Stimulated activated CD8-positive, alpha-beta memory T cell treated with anti-CD3 and anti-CD28 coated beads, Interleukin-7, amount 100 ng/mL, for 1 hour (primary cell): ENCODE measurements at places on chromosomes 12 and 14.

DNA sequence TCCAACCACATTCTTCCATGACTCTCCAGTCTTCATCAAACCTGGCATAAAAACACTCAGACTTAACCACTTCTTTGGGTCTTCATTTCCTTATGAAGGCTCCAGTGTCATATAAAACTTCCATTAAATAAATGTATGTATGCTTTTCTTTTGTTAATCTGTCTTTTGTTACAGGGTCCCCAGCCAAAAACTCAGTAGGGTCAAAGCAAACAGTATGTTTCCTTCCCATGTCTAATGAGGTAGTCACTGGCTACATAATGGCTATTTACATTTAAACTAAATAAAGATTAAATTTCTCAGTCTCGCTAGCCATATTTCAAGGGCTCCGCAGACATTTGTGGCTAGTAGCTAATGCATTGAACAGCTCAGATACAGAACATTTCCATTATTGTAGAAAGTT, 40.1 kb upstream of the STAB2 start:
- DNase-seq = no peak

DNA sequence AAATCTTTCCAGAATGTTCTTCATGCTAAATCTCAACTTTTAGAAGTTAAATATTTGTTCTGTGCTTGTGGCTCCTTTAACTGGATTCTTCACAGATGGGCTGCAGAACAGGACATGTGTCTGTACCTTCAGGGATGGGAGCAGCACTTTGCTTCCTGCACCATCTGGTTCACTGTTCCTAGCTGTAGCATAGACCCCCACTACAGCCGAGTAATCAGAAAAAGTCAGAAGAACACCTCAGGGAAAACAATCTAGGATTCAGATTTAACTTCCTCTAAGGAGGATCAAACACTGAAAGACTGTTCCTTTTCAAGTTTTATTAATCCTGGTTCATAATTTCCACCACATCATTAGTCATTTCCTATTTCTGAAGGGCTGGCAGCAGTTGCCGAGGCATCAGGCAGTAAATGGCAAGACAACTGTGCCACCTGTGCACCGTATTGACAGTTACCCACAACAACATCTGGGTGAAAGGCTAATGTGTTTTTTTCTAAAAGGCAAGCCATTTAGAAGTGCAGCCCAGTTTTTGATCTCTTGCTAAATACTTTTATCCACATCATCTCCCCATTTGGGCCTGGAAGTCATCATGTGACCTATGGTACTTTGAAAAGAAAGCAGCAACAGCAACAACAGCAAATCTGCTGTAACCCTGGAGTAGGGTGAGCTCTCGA, 212.8 kb upstream of the BMP4 start:
- no peak for DNase-seq

GRCh38 chr14:50001999-50002925, 109.4 kb downstream of the ARF6 start:
- DNase-seq = peak; percentile 43

GRCh38 chr14:95697764-95698163, 11.5 kb downstream of the TCL1B start:
- no peak for DNase-seq

GRCh38 chr12:131192951-131193350, 239.2 kb downstream of the ADGRD1 start:
- no peak for DNase-seq

GRCh38 chr12:4284306-4284705, 10.7 kb downstream of the CCND2 start:
- DNase-seq = no peak

- DNase-seq = no peak
Measured at GRCh38 chr12:46450279-46450748, 77.7 kb upstream of the SLC38A2 start.

GRCh38 chr14:78232231-78233000, 62.2 kb downstream of the NRXN3 start:
- DNase-seq = no peak

DNA sequence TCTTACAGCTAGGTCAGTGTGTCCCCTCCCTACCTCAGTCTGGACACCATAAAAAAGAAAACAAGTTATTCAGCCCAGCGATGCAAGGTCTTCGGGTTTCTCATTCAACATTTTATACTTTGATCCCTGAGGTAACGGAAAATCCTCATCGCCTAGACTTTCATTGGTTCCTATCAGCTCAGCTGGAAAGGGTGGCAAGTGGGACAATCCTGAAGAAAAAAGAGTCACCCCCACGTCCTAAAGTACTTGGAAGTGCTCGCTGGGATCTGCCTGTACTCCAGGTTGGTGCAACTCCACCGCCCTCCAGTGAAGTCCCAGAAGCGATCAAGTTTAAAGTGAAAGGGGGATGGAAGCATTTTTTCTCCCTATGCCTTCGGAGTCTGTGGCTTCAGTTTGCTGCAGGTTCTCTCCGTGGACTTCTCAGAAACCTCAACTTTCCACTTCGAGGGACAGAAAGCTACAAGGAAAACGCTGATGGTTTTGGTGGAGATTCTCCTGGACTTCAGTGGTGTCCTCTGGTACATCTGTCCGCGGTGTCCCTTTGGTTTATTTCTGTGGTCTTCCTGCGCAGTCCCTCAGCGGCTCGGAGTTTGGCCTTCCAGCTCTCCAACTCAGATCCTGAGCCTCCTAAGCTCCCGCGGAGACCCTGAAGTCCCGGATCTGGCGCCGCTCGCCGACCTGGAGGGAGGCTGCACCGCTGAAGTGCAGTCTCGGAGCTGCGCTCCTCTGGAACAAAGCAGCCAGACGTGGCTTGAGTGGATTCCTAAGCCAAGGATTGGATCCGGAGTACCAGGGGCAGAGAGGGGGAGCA, 1.8 kb upstream of the LRFN5 start:
- DNase-seq = no peak

- no peak for DNase-seq
Measured at GRCh38 chr12:12891080-12891880, at the start of gene GPRC5A. TSS of gene GPRC5A (plus strand) at chr12:12891562. CDS start at chr12:12908250, 16,688 bp downstream.

- DNase-seq = peak; percentile 32
Measured at GRCh38 chr12:6423267-6424007, 21.3 kb upstream of the CD27 start.

DNA sequence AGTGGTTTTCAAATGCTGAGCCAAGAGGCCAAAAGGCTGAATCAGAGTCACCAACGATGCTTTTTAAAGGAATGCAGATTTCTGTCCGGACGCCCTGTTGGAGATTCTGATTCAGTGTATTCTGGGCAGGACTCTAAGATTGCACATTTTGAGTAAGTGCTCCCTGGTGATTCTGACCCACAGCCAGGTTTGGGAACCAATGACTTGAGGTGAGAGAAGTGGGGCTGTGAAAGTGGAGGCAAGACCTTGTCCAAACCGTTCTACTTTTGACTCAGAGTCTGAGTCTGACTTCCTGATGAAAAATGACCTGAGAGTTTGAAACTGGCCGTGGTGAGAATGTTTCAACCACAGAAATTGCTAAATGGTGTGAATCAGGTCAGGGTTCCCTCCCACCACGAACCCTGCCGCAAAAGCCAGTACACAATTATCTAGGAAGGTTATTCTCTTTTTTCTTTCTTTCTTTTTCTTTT, 90.2 kb downstream of the NTN4 start:
- no peak for DNase-seq
